ENCODE measurements at places on chromosomes 4 and X.

DNA sequence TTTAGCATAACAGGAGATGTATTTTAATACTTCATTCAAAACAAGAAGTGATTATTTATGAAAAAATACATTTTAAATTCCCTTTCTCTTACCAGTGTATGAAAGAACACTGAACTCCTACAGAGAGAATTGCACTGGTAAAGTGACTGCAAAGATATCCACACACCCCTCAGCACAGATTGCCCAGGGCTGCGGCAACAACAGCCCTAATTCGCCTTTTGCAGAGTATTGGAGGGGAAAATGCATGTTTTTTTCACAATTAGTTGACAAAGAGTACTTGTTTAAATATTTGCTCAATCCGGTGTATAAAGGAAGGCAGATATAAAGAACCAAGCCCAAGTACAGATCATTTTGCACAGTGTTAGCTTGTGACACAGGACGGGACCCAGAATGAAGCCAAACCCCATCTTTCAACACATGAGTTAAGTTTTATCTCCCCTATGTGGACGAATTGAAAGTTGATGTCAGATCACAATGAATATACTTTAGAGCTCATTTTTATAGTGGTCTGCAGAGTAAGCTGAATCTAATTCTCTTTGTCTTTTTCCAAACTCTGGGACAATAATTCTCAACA, 551.4 kb upstream of the IGFBP7 start:
- no peak for DNase-seq

DNA sequence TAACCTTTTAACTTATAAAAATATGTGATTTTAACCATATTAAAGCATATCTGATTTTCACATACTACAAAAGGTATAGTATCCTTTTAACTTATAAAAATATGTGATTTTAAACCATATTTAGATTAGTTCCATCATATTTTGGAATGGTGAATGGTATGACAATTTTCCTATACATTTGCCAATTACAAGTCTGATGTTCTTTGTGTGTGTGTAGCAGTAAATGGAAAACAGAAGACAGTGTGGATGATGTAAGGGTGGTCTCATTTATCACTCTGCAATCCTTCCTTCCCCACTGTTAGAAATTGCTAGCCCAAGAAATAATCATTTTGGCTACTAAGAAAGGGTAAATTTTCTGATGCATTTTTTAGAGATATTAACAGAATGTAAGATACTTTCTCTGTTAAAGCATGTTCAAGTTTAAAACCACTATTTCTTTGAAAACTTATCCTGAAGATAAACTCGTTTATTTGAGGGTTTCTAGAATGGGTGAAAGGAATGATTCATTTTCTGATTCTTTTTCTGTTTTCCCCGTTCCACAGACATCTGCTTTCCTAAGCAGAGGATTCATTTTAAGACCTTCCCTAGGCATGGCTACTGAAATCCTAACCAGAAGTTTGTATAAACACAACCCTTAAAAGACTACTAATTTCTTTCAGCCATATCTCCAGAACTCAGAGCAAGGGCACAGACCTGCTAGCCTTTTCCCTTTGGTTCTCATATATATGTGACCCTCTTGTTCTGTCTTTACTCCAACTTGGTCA, 21.0 kb downstream of the NUDT6 start:
- DNase-seq: no peak

- no peak for DNase-seq
Measured at GRCh38 chr4:157885811-157886210, 287.0 kb downstream of the GASK1B start.

DNA sequence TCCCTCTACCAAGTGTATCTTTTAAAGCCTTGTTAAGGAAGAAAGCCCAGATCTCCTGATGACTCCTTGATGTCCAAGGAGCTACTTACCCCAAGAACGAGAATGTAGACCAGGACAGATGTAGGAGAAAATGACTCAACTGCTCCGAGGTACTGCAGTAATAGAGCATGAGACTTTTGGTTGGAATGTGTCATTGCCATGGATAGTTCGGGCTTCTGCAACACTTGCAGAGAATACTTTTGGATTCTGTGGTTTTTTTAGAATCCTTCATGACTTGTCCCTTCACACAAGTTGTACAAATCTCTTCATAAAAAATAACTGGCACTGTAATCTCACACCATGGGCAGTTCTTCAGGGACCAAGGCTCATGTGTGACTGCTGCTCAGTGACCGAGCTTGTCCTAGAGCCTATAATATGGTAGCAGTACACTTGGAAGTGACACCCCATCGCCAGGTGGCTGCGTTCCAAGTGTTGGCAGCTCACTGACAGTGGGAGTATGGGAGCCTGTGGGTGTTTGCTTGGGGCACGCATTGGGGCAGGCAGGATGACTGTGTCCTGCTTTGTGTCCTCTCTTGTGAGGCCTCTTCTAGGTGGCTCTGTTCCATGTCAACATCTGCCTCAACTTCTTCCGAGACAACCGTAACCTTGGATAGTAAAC, 87.9 kb upstream of the WDR1 start:
- no peak for DNase-seq

DNA sequence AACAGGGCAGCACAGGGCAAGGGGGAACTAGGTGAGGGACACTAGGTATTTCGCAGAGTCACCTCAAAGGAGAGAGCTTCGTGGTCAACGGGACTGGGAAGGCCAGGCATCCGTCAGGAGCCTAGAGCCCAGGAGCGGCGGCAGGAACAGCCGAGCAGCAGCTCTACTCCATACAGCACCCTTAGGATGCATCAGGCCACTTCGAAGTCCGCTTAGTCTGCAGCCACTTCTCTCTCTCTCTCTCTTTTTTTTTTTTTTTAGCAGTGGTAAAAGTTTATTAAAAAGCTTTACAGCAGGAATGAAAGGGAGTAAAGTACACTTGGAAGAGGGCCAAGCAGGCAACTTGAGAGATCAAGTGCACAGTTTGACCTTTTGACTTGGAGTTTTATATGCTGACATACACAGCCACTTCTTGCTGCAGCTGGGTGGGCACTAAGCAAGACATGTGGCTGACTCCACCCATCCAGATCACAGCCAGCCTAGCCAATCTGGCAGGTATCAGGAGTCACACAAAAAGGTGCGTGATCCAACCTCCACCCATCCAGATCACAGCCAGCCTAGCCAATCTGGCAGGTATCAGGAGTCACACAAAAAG, 209.7 kb upstream of the RADX start:
- no peak for DNase-seq

Data from activated naive CD4-positive, alpha-beta T cell treated with anti-CD3 and anti-CD28 coated beads, Interleukin-2, amount 50 U/mL, for 72 hours (primary cell).